ENCODE measurements at places on chromosomes 6 and 20. TPM values are rescaled to one million over a fixed set of nuclear protein-coding genes. Genes with fewer than 3 reads are reported as not detected.

The ZNF391 gene
- 3.3 TPM for total RNA-seq

The EBF4 gene
- 2.8 TPM for total RNA-seq

The HUS1B gene
- total RNA-seq, result 0.78 TPM

The ZBTB12 gene
- 2.5 TPM for total RNA-seq

The HLA-DQA1 gene
- total RNA-seq, result 5.8 TPM

The TMEM200A gene
- total RNA-seq, result 1.2 TPM

The BCAS4 gene
- 17.8 TPM for total RNA-seq

The RBM24 gene
- not detected for total RNA-seq

The HTR1B gene
- not detected for total RNA-seq

The PNPLA1 gene
- 0.42 TPM for total RNA-seq

The TMEM217 gene
- not detected for total RNA-seq

The REV3L gene
- total RNA-seq, result 34.5 TPM

The DTNBP1 gene
- total RNA-seq, result 24.1 TPM

The CST2 gene
- total RNA-seq, result not detected

The PCK1 gene
- total RNA-seq, result not detected

The ARMC2 gene
- total RNA-seq, result 11.2 TPM

The SNAP91 gene
- total RNA-seq, result not detected

The HAO1 gene
- total RNA-seq, result not detected

The ZBTB2 gene
- 27.9 TPM for total RNA-seq

The TREM1 gene
- total RNA-seq, result not detected

The CD2AP gene
- total RNA-seq, result 25.7 TPM

The GTSF1L gene
- total RNA-seq, result not detected

The PRL gene
- total RNA-seq, result not detected

The OVOL2 gene
- total RNA-seq, result not detected

The TTK gene
- total RNA-seq, result 0.61 TPM

The DNMT3B gene
- 0.47 TPM for total RNA-seq

The SLPI gene
- not detected for total RNA-seq

The APOBEC2 gene
- total RNA-seq, result not detected

The HTR1E gene
- total RNA-seq, result not detected

The TNFRSF21 gene
- 0.23 TPM for total RNA-seq

The FAM83B gene
- not detected for total RNA-seq

The TAAR8 gene
- total RNA-seq, result not detected

The TULP1 gene
- not detected for total RNA-seq

The REM1 gene
- not detected for total RNA-seq

The ADGRF1 gene
- total RNA-seq, result not detected

The EPHA7 gene
- total RNA-seq, result not detected

The ISM1 gene
- 3.7 TPM for total RNA-seq

The AIF1 gene
- total RNA-seq, result 7.4 TPM

The C2 gene
- total RNA-seq, result 3.2 TPM

The PABPC1L gene
- 50.0 TPM for total RNA-seq

The WFDC2 gene
- 1.6 TPM for total RNA-seq

The DEFB116 gene
- total RNA-seq, result not detected

The LIN28B gene
- total RNA-seq, result not detected

The HNF4A gene
- total RNA-seq, result not detected

The FABP7 gene
- not detected for total RNA-seq

The RNF182 gene
- total RNA-seq, result not detected

The TJAP1 gene
- total RNA-seq, result 54.4 TPM

The L3MBTL1 gene
- 18.3 TPM for total RNA-seq

The PDE7B gene
- total RNA-seq, result 0.49 TPM

Data from CD4-positive, alpha-beta memory T cell (primary cell).